ENCODE measurements at places on chromosomes 13 and 19.
A peak's percentile ranks its signal among the peaks of the same experiment; 100 is the strongest.

DNA sequence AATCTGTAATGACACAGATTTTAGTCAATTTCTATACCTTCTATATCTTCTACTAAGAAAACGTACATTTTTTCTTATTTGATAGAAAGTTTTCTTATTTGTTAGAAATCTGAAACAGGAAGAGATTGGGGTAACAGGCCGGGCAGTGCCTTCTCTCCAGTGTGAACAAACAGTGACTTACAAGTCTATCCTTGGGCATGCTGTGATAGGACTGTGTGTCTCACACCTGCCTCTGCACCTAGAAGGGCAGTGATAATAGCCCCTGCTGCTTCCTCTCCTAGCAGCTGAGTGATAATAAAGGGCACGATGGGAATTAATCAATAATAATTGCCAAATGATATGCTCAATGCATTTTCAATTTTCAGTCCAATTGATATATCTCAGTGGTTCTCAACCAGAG lies 1.4 kb downstream of the TMEM272 start:
- DNase-seq = no peak

DNA sequence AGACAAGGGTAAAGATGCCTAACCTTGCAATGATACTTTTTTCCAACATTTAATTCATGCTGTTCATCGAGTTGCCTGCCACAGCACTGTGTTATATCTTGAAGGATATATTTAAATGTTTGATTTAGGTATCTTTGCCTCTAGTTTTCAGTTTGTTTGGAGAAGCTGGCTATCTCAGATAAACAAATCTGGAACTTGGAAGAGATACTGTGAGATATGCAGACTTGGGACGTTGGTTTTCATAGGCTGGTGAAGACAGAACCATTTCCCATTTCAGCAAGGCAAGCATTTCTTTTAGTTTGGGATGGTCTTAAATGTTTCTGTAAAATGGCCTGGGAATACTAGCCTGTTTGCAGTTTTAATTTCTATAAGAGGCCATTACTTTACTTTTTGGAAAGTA lies 3.3 kb downstream of the RNASEH2B start:
- no peak for DNase-seq

DNA sequence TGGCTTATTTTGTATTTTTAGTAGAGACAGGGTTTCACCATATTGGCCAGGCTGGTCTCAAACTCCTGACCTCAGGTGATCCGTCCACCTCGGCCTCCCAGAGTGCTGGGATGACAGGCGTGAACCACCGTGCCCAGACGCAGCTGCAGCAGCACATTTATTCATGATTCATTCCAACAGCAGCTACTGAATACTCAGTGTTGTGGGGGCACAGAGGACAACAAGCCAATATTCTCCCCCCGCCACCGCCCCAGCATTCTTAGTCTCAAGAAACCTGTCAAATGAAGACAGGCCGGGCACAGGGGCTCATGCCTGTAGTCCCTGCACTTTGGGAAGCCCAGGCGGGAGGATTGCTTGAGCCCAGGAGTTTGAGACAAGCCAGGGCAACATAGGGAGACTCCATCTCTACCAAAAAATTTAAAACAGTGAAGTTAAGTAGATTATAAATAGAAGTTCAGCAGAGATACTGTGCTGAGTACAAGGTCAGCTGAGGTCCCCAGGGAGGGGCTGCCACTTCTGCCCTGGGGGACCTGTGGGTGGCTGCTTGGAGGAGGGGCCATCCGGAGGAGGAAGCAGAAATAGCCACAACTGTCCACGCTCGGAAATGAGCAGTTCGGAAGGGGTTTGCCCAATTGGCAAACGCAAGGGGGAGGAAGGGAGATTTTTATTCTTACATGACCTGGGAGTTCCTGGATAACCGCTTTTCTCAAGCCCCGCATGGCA lies 4.3 kb downstream of the DOT1L start:
- DNase-seq = no peak

GRCh38 chr19:2356036-2356646 lies 3.9 kb upstream of the TMPRSS9 start:
- no peak for DNase-seq

- DNase-seq = no peak
Measured at GRCh38 chr19:7911508-7912143, 3.0 kb upstream of the TGFBR3L start.

GRCh38 chr13:101567841-101568240 lies 115.4 kb downstream of the ITGBL1 start:
- DNase-seq = no peak

DNA sequence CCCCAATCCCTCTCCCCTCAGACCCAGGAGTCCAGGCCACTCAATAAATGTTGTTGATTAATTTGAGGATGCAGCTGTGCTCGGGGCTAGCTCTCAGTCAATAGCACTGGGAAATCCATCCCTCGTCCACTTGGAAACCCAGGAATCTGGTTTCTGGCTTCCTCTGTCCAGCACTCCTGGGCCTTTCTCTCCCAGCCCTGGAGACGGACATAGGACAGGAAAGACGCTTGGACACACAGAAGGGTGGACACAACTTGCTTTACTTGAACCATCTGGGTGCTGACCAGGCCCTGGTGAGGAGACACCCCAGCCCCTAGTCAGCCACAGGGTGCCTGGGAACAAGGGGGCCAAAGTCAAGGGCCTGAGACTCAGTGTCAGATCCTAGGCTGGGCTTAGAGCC lies 891 bp upstream of the TNNI3 start:
- DNase-seq = no peak

GRCh38 chr19:2235381-2236063 lies 607 bp downstream of the PLEKHJ1 start:
- peak; percentile 48 for DNase-seq

GRCh38 chr19:11373166-11373884 lies 1.1 kb upstream of the SWSAP1 start:
- no peak for DNase-seq

- DNase-seq = no peak
Measured at GRCh38 chr13:31346891-31347290, 147.1 kb downstream of the B3GLCT start.

DNA sequence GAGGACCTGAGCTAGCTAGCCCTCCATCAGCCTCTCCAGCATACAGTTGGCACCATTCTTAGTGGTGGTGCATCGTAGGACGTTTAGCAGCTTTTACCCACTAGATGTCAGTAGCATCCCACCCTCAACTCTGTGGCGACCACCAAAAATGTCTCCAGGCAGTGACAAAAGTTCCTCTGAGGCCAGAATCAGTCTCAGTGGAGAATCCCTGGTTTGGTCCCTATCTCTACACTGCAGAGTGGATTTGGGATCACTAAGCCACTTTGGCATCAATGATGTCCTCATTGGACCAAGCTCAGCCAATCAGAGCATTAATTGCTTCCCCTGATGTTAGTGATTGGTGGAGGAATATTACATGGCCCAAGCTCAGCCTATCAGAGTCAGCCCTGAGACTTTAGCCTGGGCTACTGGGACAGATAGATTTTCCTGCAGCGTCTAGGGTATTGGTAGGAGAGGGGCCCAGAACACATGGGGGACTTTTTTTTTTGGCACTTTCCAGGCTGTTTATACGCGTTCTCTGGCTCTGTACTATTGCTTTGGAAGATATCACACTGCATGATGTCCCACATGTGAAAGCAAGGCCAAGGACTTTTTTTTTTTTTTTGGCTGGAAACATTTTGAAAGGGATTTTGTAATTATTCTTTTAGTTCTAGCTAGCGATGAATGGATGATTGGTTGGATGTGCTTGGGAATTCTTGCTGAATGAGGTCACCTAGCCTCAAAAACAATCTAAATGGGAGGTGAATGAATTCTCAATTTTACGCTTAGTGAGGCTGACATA lies 7.0 kb downstream of the TMEM221 start:
- DNase-seq = peak; percentile 29

- DNase-seq = no peak
Measured at GRCh38 chr19:2627855-2628254, 74.6 kb downstream of the GNG7 start.

DNA sequence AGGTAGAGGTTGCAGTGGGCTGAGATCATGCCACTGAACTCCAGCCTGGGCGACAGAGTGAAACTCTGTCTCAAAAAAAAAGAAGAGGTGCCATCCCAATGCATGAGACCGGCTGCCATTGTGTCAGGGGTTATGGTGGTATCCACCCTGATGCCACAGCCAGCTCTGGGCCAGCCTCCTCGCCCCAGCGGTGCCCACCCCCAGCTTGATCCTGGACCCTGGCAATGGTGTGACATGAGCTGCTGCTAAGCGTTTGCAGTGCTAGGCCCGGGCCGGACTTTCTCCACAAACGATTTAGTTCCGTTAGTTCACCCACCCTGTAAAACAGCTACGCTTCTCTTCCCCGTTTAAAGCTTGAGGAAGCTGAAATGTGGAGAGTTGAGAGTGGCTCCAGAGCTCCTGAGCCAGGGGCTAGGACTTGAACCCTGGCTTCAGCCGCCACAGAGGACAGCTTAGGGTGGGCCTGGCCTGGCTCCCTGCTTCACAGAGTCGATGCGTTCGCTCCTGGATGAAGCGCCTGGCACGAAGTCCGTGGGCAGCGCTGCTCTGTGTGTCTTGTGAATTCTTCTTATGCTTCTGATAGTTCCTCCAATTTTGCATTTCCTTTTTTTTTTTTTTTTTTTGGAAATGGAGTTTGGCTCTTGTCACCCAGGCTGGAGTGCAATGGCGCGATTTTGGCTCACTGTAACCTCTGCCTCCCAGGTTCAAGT lies 25.5 kb downstream of the NKPD1 start:
- no peak for DNase-seq

DNA sequence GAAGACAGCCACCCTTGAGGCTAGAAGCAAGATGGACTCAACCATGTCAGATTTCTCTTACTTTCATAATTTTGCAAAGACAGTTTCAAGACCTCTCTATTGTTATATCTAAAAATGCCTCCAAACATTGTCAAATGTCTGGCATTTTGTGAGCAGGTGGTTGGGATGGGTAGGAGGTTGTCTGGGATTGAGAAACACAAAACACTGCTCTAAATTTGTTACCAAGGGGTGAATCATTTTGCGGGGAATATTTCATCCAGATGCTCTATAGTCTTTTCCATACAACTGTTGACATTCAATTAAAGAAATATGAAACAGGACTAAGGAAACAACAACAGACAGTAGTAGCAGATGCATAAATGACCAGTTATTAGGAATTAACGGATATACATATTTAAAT lies 208.2 kb downstream of the ITGBL1 start:
- DNase-seq = no peak

GRCh38 chr13:44326961-44327360 lies 46.7 kb upstream of the SERP2 start:
- DNase-seq = no peak

DNA sequence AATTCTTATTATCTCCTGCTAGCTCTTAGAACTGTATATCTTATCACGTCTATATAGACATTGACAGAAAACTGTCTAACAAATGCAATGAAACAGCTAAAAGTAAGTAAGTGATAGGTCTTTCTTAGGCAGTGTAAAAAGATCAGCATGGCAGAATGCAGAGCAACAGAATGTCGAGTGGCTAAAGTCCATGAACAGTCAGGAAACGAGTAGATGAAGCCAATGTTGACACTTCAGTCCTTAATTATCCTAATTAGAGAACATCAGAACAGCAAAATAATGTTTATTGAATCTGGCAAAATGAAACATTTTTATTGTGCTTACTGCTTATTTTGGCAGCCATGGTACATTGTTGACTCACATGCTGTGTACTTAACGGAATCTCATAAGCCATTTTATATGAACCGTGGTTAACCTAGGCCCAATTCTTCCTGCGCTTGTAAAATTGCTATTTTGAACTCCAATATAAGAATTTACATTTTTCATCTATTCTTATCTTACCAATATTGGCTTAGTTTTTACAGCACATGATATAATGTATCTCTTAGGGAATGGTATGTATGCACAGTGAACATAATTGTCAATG lies 748.1 kb downstream of the DACH1 start:
- DNase-seq = no peak

DNA sequence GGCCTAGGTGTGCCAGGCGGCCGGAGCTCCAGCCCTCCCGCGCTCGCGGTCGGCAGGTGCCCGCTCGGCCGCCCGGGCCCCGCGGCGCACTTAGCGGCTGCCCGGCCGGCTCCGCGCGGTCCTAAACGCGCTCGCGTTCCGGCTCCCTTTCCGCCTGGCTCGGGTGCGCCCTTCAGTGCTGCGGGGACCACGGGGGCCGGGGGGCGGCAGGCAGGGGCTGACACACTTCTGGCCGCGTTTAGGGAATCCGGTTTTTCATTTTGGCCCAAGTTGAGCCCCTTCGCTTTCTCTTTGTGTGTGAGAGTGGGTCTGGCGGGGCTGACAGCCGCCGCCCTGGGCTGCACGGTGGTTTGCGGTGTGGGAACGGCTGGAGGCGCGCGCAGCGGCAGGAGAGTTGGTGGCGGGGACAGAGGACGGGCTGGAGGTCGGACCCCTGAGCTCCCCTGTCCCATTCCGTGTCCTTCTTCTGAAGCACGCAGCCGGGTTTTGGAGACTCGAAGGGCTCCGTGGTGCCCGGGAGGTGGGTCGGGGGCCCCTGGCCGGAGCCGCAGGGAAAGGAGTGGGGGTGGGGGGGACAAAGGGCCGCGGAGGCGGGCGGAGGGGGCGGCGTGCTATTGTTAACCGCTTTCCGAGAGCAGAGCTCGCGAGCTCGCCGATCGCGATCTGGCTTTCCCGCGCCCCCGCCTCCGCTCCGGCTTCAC lies 3.1 kb downstream of the FGF9 start:
- peak; percentile 64 for DNase-seq

GRCh38 chr13:90414691-90415596 lies 932.5 kb upstream of the MIR17HG start:
- DNase-seq = no peak

GRCh38 chr19:47296036-47296435 lies 13.6 kb upstream of the C5AR1 start:
- DNase-seq = peak; percentile 87

DNA sequence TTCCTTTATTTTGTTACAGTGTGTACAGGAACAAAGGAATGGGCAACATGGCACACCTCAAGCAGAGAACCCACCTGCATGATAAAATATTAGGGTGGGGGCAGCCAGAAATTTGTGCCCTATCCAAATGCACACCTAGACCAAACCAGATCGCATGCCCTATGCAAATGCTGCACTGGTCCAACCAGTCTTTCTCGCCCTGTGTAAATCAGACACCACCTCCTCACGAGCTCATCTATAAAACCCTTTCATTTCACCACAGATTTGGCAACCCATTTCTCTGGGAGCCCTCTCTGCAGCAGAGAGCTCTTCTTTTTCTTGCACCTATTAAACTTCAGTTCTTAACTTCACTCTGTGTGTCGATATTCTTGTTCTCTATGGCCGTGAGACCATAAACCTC lies 1559.2 kb downstream of the SLITRK1 start:
- DNase-seq = no peak
